ENCODE measurements at places on chromosomes 16 and 17.

GRCh38 chr16:88509749-88510069 lies 56.6 kb downstream of the ZFPM1 start:
- no peak for DNase-seq

- no peak for DNase-seq
Observed at GRCh38 chr16:49697631-49698452, 158.1 kb downstream of the ZNF423 start.

GRCh38 chr17:82267575-82268379 lies 5.7 kb downstream of the CSNK1D start:
- no peak for DNase-seq

DNA sequence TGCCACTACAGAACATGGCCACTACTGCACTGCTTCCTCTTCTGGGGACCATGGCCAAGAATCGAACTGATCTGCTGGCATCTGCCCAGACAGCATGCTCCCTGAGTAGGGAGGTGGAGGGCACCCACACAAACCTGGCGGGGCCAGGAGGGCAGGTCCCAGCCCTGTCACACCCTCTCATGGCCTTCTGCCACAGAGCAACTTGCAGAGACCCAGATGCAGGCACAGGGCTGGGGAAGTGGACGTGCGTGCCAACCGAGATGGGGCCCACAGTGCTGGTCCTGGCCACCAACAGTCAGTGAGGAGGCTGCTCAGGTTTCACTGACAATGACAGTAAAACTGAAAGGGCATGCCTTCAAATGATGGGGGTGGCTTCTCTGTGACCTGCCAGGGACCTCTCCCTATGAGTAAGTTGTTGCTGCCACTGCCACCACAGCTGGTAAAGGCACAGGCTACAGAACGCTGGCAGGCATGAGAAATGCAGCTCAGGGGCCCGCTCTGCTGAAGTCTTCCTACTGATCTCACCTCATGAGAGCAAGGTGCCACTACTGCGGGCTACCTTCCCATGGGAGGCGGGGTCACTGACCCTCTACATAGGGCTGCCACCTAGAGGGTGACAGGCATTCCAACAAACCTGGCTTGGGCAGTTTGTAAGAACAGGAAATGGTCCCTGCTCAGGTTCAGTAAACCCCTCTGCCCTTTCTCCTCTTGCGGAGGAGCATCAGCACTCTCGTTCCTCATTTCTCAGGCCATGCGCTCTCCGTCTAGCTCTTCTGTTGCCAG lies 15.5 kb downstream of the HIC1 start:
- DNase-seq: no peak

- peak; percentile 94 for DNase-seq
Observed at GRCh38 chr17:27247071-27247957, 46.6 kb upstream of the WSB1 start.

- peak; percentile 16 for DNase-seq
Observed at GRCh38 chr17:50087246-50087911, 7.8 kb upstream of the PDK2 start.

GRCh38 chr16:24753437-24753836 lies 24.0 kb downstream of the TNRC6A start:
- peak; percentile 76 for DNase-seq

DNA sequence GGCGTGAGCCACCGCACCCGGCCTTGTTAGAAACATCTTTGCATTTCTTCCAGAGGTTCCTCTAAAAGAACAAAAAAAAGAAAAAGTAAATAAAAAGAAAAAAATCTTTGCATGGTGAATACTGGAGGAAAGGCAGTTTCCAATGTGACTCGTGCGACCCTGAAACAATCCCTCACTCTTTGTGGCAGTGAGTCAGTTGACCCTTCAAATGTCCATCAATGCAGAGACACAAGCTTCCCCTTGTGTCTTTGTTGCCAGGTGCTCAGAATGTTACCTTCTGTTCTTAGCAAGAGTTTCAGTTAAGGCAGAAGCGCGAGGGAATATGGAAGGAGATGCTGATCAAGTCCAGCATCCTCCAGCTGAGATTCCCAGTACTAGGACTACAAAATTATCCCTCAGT lies 16.4 kb downstream of the CACNG4 start:
- DNase-seq: no peak

- no peak for DNase-seq
Observed at GRCh38 chr16:51869176-51869575, 677.8 kb downstream of the TOX3 start.

GRCh38 chr16:55151561-55152305 lies 172.3 kb upstream of the IRX6 start:
- no peak for DNase-seq

DNA sequence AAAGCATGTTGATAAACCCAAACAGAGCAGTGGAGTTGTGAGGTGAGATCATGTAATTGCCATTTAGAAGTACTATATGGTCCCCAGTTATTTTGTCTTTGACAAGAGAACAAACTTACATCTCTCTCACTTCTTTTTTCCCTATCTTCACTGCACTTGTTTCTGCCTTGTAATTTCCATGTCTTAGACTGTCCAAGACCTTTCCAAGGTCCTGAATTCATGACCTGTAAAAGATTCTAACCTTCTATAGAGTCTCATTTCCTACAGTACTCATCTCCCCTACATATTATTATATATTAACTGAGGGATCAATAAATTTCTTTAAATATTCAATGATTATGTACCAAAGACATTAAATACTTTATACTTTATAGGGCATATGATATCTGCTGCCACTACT lies 295.3 kb upstream of the KIF2B start:
- no peak for DNase-seq

- DNase-seq: no peak
Observed at GRCh38 chr16:52581530-52581929, 34.6 kb upstream of the TOX3 start.

- DNase-seq: no peak
Observed at GRCh38 chr16:90047714-90048346, 28.6 kb upstream of the DBNDD1 start.

GRCh38 chr16:65098916-65099315 lies 22.9 kb downstream of the CDH11 start:
- no peak for DNase-seq

DNA sequence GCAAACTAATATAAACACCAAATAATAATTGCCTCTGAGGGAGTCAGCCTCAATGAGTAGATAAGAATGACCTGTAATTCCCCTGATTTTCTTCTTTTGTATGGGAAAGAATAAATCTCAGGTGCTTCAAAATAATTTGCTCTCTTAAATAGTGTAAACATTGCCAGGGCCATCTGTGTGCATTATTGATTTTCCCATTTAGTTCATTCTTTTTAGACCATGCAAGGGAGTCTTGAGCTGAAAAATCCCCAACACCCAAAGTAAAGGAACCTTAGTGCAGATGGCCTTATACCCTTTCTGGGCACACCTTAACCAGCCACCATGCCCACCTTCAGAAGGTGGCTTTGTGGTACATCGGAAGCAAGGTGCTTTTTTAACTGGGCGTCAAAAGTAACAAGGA lies 267.2 kb downstream of the TMEM114 start:
- DNase-seq: no peak

- no peak for DNase-seq
Observed at GRCh38 chr17:21213638-21214014, 335 bp downstream of the TMEM11 start.

DNA sequence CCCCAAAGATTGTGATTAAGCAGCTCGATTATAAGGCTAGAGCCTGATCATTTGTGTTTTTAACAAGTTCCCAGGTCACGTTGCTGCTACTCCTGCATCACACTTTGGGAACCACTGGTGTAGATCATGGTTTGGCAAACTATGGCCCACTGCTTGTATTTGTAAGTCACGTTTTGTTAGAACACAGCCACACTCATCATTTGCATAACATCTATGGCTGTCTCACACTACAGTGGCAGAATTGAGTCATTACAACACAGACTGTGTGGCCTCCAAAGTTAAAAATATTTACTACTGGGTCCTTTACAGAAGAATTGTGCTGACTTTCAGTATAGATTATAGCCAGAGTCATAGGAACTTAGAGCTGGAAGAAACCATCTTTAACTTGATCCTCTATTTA lies 515.3 kb upstream of the PSMD7 start:
- no peak for DNase-seq

DNA sequence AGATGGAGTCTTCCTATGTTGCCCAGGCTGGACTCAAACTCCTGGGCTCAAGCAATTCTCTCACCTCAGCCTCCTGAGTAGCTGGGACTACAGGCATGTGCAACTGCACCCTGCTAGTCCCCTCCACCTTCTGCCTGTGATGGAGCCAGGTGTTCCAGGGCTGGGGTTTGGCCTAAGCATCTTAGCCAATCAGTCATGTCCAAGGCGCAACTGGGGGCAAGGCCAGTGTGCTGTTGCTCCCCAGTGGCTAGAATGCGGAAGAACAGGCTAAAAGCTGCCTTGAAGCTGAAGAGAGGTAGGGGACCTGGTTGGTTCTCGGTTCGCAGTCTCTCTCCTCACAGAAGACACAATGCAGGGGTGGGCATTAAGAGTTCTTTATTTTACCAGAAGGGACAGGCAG lies 18.6 kb downstream of the FLOT2 start:
- peak; percentile 5 for DNase-seq

DNA sequence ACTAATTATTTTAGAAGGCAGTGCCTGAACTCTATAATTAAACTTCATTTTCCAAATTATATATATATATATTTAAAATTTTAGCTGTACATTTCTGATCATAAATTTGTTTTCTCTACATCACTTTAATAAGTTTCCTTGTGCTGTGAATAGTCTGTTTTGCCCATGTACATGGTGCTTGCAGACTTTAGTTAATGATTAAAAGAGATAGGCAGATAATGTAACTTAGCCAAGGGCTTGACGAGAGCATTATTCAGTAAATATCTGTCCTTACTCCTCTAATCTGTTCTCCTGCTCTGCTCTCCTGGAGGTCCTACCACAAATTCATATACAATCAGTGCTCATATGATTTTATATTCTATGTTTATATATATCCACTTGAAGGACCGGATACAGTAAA lies 595.2 kb upstream of the KIF2B start:
- no peak for DNase-seq

- no peak for DNase-seq
Observed at GRCh38 chr17:65455972-65456343, 105.5 kb downstream of the AXIN2 start.

DNA sequence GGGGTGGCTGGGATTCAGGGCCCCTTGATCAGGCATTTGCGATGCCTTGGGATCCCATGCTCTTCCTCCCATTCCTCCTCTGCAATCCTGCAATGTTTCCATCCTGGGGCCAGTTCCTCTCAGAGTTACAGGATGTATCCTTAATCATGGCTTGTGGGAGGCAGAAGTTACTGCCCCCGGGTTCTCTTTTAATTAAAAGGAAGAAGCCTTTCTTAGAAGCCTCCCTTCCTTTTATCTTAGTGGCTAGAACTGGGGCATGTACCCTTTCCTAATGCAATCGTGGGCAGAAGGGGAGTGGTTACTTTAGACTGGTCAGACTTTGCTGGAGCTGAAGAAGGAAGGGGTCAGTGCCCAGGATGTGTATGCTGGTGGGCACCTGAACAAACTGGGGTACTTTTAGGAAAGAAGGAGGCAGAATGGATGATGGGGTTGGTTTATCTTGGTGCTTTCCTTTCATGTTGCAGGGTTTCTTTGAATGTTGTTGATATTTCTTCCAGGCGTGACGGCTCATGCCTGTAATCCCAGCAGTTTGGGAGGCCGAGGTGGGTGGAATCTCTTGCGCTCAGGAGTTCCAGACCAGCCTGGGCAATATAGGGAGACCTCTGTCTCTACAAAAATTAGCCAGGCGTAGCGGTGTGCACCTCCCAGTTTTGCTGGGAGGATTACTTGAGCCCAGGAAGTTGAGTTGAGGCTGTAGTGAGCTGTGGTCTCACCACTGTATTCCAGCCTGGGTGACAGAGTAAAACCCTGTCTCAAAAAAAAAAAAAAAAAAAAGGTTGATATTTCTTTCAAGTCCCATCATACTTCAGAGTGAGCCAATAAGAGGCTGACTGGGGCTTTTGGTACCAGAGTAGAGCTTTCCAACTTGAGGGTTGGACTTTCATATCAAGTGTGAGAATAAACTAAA lies 13.2 kb upstream of the SPN start:
- no peak for DNase-seq

DNA sequence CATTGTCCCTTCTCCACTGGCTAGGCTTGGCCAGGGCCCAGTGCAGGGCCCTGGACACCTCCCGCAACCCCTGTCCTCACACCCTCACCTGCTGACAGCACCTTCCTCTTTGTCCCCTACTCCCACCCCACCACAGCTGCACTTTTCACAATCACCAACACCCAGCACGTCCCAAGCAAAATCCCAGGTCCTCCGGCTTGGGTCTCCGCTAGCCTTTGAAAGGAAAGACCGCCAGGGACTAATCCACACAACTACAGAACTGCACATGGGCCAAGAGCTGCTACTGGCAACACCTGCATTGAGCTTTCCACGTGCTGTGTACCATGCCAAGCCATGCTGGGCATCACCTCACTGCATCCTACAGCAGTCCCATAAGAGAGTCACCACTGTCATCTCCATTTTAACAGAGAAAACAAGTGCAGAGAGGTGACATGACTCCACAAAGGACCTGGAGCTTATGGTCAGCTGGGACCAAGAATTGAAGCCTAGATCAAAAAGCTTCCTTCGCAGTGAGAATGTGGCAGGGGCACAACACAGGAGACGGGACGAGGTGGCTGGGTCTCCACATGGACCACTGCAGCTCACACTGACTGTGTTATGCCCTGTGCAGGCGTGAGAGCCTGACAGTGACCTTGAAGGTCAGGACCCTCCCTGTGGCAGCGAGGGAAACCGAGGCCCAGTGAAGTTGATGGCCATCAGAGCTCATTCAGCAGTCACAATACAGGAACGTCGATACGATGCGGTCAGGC lies 22.5 kb downstream of the FBXO31 start:
- no peak for DNase-seq

DNA sequence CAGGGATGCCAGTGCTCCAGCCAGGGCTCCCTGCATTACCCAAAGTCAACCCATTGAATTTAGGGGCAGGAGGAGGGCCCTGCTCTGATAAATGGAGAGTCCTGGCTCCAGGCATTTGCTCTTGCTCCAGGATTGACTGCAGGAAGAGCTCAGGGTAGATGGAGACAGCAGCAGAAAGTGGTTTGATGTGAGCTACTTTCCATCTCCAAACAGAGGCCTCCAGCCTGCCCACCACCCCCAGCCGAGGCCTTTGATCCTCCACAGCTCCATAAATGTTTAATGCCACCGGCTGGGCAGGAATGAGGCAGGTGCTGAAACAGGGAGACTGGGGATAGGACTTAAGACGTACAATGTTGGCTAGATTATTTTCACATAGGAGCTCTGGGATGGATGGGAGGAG lies 4.3 kb upstream of the SEZ6 start:
- no peak for DNase-seq

All from NCI-H2029 (cell line).